Suprapubic skin (tissue), 4 donors: ENCODE measurements at places on chromosomes 3 and 15. TPM values are rescaled to one million over a fixed set of nuclear protein-coding genes. Genes with fewer than 3 reads are reported as not detected.

Gene IL17RD
- total RNA-seq, result 6.1 TPM

Gene ARIH1
- 84.8 TPM for total RNA-seq

Gene ABTB1
- total RNA-seq, result 66.1 TPM

DNA sequence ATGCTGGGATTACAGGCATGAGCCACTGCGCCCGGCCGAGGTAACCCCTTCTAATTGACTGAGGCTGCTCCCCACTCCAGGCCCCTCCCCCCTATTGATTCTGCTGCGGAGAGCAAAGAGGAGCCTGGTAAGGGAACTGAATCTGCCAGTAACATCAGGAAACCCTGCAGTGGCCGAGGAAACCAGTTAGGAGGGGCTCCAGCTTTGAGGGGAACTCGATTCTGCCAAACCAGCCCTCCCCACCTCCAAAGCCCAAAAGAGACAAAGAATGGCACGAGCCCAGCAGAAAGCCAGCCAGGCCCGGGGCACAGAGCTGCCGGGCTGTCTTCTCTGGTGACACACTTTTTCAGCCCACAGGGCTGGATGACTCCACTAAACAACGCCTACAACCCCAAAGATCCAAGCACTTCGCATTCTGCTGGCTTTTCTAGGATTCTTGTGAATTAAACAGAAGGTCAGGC lies 15.0 kb upstream of the ACAD9 start:
- no peak for DNase-seq

Gene IL12A
- not detected for total RNA-seq

DNA sequence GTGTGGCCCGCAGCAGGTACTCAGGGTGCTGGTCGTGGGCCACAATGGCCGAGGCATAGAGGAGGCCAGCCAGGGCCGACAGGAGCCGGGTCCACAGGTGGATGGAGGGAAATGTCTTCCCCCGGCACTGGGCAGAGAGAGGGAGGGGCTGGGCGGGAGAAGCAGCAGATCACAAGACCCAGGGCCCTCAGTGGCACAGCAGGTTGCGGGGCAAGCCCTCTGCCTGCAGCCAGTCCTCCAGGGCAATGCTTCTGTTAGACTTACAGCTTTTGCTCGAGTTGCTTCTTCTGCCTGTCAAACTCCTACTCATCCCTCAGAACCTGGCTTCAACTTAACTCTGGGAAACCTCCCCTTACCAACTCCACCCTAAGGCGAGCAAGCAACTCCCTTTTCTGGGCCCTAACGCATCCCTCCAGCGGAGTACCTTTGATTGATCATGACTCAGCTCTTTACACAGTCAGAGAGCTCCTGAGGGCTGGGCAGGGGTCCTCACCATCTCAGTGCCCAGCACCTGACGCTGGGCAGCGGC lies 16.0 kb downstream of the TMEM44 start:
- DNase-seq, result no peak

GRCh38 chr3:4218456-4219226 lies 84.5 kb upstream of the SETMAR start:
- DNase-seq, result no peak

Gene WDR49
- not detected for total RNA-seq

- no peak for DNase-seq
Measured at GRCh38 chr3:12303993-12304392, 15.1 kb downstream of the PPARG start.

Gene TMEM87A
- 96.0 TPM for total RNA-seq

- no peak for DNase-seq
Measured at GRCh38 chr15:64430000-64430735, 30.2 kb upstream of the ZNF609 start.

Gene MYLK
- total RNA-seq, result 42.3 TPM

Gene ITIH3
- total RNA-seq, result 5.6 TPM

DNA sequence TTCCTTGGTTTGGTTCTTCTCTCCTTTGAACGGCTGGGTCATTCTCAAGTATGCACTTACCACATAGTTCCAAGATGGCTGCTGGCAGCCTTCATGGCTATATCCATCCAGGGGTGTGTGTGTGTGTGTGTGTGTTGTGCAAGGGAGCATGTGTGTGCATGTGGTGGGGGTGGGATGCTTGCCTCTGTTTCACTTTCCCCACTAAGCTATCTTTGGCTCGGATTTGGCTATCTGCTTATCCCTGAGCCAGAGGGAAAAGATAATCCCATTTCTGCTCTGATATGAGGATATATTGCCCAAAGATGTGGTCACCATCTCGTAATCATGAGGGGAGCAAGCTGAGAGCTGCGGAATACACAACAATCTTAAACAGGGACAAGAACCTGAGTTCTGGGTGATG lies 26.2 kb downstream of the ANAPC13 start:
- no peak for DNase-seq

DNA sequence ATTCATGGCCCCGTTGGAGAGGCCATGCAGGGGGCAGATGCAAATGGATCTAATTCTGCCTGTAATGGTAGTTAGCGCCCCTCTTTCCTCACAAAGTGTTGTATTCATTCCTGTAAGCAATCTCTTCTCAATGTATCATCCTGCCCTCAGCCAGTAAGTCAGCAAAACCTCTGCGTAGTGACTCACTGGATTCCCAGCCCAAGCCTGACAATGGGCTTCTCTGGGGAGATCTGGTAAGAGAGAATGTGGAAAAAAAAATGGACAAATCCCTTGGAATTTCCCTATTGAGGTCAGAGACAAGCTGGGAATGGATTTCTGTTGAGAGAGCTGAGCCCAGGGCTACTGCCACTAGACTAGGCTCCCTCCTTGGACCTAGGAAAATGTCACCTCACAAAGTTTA lies 25.4 kb downstream of the ADPGK start:
- no peak for DNase-seq

GRCh38 chr3:13066834-13067233 lies 6.4 kb downstream of the IQSEC1 start:
- DNase-seq, result no peak

Gene CLDN11
- total RNA-seq, result 3.5 TPM

Gene LEKR1
- 1.0 TPM for total RNA-seq

Gene SOX2
- total RNA-seq, result 0.45 TPM

- DNase-seq, result no peak
Measured at GRCh38 chr15:25234831-25235230, 204.0 kb downstream of the UBE3A start.

DNA sequence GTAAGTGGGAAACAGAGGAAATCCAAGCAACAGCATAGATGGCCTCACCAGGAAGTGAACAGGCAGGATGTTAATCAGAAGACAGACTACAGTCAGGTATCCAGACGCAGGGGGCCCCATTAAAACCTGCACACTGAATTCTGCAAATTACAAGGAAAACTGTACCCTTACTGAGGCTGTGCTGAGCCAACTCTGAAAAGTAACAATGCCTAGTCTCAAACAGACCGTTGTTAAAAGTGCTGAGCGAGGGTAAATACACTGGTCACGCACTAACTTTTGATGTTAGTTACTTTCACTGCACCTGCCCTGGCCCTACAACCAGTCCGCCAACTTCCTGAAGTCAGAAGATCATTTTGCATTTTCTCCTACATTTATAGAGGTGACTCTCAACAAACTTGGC lies 1.0 kb downstream of the TAMM41 start:
- no peak for DNase-seq

DNA sequence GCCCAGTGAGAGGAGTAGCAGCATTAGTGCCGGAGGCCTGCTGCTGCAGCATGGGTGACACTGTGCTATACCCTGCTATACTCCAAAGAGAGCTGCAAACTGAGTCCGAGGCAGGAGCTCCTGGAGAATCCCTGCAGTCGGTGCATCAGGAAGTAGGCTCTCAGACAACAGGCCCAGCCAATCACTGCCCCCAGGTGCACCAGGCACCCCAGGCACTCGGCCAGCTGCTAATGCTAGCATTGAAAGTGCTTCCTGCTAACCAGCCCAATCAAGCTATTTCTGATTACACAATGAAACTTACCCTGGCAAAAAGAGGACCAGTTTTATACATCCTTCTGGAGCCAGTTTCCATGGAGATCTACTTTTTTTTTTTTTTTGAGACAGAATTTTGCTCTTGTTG lies 45.6 kb upstream of the IREB2 start:
- DNase-seq, result no peak

- DNase-seq, result no peak
Measured at GRCh38 chr15:41955807-41956525, 16.4 kb downstream of the EHD4 start.
